ENCODE measurements at places on chromosomes 13 and 19.

- DNase-seq, result no peak
Measured at GRCh38 chr19:43457809-43458208, 7.6 kb downstream of the LYPD3 start.

DNA sequence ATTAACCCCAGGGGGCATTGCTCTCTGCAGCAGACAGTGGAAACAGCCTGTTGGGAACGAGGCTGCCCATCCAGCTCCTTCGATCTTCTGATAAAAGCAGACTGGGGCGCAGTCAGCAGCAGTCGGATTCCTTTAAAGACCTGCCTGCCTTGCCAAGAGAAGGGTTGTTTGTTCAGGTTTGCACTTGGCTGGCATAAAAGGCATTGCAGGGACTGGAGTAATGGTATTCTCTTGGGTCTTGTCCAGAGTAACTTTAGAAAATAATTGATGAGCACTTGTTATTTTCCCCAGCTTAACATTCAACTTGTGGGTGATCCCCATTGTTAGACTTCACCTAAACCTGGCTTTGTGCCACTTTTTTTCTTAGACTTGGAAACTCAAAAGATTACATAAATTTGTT, 67.3 kb upstream of the SLC10A2 start:
- DNase-seq, result no peak

DNA sequence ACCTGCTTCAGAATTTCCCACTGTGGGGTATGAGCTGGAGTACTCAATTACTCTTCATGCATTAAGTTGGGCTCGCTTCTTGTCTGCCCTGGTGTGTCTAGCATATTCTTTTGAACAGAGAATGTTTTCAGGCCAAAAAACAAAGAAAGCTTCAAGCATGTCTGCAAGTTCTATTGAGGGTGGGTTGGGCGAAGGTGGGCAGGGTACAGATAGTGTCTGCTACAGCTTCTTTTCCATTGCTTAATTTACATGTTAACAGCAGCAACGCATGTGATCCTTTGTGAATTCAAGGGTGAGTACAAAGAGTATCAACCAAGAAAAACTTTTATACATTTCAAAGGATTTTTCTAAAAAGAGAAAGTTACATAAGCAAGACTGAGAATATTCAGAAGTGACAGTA, 406.5 kb downstream of the IRS2 start:
- no peak for DNase-seq

- DNase-seq, result peak; percentile 51
Measured at GRCh38 chr19:48117515-48118130, 7.0 kb upstream of the PLA2G4C start.

DNA sequence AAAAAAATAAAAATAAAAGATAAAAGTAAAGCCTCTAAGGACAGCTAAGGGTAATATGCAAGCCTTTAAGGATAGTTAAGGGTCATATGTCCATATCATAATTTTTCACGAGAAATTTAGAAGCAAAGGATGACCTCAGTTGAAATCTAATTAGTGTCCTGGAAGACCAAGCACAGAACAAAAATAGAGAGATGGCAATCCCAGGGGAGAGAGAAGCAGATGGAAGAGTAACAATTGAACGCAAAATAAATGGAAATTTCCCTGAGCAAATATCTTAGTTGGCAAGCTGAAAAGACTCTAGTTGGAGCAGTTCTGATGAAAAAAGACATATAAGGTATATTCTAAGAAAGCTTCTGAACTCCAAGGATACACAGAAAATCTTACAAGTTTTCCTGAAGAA, 275.4 kb downstream of the NALCN start:
- DNase-seq, result no peak

- no peak for DNase-seq
Measured at GRCh38 chr13:20402881-20403280, 122.8 kb downstream of the CRYL1 start.

- DNase-seq, result peak; percentile 65
Measured at GRCh38 chr13:35157143-35157755, 215.2 kb downstream of the NBEA start.

GRCh38 chr13:45846681-45847080, 4.9 kb downstream of the SIAH3 start:
- DNase-seq, result no peak

- DNase-seq, result no peak
Measured at GRCh38 chr13:20241593-20241992, 9.5 kb upstream of the GJB6 start.

DNA sequence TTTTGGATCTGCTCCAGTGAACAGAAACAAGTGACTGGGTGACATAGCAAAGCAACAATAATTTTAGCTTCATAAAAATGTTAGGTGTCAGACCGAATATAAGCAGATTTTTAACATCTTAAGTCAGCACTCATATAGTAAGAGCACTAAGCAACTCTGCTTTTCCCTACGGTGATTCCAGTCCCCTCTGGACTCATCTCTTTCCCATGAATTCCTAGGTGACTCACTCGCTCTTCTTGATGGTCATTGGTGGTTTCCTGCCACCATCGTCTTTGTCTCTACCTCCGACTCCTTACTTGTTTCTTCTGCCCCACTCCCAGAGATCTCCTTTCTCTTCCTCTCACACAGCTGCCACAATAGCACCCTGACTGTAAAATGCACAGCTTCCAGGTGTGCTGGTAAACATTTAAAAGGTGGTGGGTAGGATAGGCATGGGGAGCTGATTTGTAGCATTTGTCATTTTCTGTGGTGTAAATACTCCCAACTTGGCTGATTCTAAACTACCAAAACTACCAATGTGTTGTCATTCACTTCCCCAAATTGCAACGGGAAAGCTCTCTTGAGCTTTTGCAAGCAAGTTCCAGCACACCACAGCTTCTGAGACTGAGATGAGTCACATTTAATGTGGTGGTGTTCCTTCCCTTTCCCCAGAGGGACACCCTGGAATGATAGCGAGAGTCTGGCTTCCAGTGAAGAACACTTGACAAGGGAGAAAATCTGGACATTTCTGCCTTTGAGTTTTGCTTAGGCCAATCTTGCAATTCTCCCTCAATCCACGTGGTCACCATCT, 42.8 kb upstream of the CLDN10 start:
- DNase-seq, result peak; percentile 93

DNA sequence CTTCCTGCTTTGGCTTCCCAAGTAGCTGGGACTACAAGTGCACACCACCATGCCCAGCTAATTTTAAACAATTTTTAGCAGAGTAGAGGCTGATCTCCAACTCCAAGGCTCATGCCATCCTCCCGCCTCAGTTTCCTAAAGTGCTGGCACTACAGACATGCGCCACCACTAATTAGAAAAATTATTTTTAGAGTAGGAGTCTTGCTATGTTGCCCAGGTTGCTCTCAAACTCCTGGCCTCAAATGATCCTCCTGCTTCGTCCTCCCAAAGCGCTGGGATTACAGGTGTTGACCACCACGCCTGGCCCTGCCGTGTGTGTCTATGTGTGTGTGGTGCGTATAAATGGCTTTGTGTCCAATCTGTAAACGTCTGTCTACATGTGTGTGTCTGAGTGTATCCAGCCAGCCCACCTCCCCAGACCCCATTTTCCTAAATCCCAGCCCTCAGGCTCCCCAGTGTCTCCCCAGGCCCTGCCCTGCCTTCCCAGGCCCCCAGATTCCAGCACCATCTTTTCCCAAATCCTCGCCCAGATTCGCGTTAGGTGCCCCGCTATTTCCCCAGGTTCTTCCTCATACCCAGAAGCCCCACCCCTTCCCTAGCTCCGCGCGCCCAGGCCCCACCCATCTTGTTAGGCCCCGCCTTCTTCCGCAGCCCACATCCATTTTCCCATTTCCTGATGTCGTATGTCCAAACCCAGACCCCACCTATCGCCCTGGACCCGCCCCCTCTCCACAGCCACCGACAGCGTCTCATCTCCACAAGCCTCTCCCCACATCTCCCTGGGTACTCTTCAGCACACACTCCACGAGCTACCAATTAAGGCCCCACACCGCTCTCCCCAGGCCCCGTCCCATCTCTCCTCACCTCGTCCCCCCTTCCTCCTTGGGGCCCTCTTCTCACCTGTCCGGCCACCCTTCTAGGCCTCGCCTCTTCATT, 24.9 kb downstream of the SLC8A2 start:
- peak; percentile 32 for DNase-seq
